Left ventricle myocardium superior (tissue), 1 donor: ENCODE measurements at places on chromosomes 4 and X. TPM values are rescaled to one million over a fixed set of nuclear protein-coding genes. Genes with fewer than 3 reads are reported as not detected.

- no peak for DNase-seq
Measured at GRCh38 chr4:55921093-55921492, 27.7 kb upstream of the CEP135 start.

Gene HMX1
- total RNA-seq: not detected

Gene GAGE1
- not detected for total RNA-seq

Gene TBC1D8B
- total RNA-seq: 1.6 TPM

GRCh38 chrX:19303256-19303880, 40.4 kb upstream of the PDHA1 start:
- peak; percentile 21 for DNase-seq

DNA sequence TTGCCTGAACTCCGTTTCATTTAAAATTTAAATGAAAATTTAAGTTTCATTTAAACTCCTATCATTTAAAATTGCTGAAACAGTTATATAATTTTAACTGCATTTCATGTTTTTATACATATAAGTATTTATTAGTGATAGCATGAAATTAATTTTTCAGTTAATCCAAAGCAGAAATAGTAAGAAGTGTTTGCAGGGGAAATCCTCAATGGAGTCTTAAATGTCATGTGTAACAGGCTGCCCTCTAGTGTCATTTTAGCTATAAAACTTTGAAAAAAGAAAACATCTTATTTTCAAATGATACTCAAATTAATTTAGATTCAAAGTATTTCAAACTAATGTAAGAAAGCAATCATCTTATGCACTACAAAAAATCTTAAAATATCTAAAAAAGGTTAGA, 27.2 kb downstream of the TAPT1 start:
- no peak for DNase-seq

DNA sequence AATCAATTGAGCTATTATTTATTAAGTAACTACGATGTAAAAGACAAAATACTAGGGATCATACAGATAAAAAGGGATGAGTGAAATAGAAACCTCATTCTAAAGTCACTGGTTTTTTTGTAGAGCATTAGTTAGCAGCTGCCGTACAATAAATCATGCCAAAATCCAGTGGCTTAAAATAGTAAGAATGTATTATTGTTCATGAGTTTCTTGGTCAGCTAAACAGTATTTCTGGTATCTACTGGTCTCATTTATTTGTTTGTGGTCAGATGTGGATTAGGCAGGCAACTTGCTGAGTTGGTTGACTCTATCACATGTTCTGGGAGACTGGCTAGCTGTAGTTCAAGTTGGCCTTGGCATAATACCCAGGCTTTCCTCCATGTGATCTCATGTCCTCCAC, 667.3 kb downstream of the GALNTL6 start:
- no peak for DNase-seq

DNA sequence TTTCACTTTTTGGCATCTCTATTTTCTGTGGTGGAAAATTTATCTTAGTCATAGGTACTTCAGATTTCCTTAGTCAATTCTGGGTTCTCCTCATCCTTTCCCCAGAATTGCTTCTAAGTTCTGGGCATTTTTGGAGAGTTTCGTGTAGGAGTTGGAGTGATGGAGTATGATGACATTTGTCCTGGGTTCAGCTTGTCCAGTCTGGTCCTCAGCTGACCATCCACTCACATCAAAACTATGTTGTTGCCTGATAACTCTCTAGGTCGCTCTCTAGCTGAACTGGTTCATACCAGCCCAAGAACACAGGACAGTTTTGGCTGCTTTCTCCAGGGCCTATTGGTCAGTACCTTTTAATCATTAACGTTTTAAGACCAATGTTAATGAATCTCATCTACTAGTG, 13.2 kb downstream of the PTTG2 start:
- no peak for DNase-seq

DNA sequence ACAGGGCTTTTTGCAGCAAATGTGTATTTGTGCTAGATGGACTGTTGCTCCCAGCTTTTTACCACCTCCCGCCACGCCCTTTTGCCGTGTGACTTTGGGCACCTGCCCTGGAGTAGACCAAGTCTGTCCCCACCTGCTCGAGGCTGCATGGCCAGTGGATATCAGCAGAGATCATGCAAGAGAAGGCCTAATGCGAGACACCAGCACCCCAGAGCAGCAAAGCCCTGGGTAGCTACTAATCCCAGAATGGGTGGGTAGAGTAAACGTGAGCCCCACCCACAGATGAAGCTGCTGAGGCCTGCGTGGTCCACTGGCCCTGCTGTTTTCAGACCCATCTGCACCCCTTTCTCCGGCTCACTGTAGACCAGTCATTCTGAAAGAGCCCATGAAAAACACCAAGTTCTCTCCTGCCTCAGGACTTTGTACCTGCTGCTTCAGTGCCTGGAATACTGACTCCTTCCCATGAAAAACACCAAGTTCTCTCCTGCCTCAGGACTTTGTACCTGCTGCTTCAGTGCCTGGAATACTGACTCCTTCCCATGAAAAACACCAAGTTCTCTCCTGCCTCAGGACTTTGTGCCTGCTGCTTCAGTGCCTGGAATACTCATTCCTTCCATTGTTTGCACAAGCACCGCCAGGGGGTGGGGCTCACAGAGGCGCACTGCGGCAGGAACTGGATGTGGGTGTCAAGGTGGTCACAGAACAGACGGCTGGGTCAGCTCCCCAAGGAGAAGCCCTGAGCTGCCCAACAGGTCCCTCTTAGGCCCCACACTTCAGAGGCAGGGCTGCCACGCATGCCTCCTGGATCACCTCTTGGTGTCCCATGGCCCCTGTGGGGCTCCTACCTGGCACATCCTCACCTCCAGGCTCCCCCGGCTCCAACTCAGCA, 5.1 kb upstream of the TNIP2 start:
- DNase-seq: no peak

Gene DGAT2L6
- not detected for total RNA-seq

- DNase-seq: no peak
Measured at GRCh38 chr4:734951-735350, 29.3 kb downstream of the PCGF3 start.

Gene GLA
- total RNA-seq: 8.0 TPM

DNA sequence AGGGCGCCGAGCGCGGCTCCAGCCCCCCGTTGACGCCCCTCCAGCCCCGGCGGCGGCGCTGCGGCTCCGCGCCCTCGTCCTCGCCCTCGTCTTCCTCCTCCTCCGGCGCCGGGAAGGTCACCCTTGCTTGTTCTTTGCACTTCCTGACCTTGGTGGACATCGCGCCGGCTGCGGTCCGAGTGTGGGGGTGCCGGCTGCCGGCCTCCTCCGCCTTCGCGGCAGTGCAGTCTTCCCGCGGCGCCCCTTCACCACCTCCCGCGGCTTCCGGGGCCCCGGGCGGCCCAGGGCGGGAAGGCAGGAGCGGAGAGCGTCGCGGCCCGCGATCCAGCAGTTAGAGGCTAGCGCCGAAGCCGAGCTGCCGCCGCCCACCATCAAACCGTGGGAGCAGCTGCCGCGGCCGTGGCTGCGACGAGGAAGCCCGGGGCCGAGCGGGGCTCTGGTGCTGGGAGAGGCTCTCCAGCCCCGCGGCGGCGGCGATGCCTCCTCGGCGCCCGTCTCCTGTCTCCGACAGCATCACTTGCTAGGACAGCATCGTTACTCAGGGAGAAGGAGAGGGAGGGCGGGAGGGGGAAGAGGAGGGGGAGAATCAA, at the start of gene TRPC3:
TRPC3 (minus strand) TSS at position 540 of the 590 bp plus-strand sequence; CDS start at position 160, 380 bp downstream.
- peak; percentile 52 for DNase-seq

Gene DIPK2B
- 20.8 TPM for total RNA-seq

Gene GUCY1B1
- total RNA-seq: 31.3 TPM

DNA sequence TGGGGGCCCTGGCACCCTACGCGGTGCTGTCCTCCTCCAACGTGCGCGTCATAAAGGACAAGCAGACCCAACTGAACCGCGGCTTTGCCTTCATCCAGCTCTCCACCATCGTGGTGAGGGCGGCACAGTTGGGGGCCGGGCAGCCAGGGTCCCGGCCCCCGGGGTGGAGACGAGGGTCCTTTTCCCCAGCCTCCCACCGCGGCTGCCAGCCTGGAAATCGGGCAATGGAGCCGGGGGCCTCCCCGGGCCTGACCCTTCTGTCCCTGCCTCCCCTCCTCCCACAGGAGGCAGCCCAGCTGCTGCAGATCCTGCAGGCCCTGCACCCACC, 13.7 kb upstream of the UBA1 start:
- no peak for DNase-seq

DNA sequence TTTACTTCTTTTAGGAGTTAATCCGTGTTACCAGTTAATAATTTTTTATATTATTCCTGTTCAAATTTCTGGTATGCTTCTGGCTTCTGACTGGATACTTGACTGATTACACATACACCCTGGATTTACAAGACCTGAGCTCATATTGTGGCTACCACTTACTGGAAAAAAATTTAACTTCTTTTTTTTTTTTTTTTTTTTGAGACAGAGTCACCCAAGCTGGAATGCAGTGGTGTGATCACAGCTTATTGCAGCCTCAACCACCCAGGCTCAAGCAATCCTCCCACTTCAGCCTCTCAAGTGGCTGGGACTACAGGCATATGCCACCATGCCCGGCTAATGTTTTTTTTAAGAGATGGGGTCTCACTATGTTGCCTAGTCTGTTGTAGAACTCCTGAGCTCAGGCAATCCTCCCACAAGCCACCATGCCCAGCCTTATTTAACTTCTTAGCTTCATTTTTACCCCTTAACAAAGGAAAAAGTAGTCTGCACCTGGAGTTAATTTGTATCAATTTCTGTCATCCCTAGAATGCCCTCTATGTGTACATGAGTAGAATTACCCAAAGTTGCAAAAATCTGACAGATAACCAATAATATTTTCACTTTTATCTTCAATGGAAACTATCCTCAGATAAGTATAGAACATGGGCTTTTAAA, 50.3 kb downstream of the TMEM165 start:
- DNase-seq: no peak

GRCh38 chr4:84392951-84393590, 106.0 kb downstream of the NKX6-1 start:
- DNase-seq: no peak

DNA sequence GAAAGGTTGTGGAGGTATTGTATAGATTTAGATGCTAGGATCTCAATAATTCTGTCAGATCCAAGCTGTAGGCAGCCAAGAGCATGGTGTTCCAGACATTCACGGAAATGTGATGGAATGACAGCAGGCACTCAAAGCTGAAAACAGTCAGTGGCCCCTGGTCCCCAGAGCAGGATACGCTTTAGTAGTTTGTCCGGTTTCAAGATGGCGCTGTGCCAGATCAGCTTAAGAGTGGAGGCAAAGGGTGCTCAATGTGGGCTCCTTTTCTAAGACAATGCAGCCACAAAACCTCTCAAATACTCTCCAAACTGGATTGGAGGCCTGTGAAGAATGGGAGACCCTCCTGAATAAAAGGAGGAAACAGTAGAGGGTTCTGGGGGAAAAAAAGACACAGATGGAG, 291.2 kb upstream of the HS3ST1 start:
- DNase-seq: peak; percentile 26

- no peak for DNase-seq
Measured at GRCh38 chr4:22339491-22339890, 176.4 kb downstream of the ADGRA3 start.

DNA sequence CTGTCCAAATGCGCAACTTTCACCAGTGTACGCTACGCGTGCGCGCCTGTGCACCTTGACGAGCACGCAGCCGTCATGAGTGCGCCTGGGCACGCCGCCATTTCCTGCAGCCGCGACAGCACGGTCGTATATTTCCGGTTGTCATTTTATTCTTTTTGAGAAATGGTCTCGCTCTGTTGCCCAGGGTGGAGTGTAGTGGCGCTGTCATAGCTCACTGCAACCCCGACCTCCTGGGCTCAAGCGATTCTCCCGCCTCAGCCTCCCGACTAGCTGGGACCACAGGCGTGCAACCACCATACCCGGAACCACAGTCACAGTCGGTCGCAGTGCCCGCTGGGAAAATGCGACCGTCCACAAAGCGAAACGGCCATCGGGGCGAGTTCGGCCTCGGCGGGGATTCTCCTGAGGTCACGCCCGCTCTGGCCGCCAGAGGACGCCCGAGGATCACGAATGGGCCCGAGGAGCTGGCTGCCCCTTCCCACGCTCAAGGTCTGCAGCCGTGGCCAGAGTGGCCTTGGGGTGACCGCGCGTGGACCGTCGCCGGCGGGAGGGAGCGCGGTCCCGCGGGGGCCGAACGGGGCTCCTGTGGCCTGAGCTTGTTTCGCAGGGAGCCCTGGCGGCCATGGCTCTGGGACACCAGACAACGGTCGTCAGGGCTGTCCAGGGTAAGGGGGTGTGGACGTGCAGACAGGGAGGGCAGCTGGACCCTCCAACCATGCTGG, 23.7 kb upstream of the PNMA3 start:
- DNase-seq: peak; percentile 85

- DNase-seq: no peak
Measured at GRCh38 chr4:107115185-107115847, 79.2 kb upstream of the DKK2 start.

Gene BEX1
- total RNA-seq: 0.50 TPM

DNA sequence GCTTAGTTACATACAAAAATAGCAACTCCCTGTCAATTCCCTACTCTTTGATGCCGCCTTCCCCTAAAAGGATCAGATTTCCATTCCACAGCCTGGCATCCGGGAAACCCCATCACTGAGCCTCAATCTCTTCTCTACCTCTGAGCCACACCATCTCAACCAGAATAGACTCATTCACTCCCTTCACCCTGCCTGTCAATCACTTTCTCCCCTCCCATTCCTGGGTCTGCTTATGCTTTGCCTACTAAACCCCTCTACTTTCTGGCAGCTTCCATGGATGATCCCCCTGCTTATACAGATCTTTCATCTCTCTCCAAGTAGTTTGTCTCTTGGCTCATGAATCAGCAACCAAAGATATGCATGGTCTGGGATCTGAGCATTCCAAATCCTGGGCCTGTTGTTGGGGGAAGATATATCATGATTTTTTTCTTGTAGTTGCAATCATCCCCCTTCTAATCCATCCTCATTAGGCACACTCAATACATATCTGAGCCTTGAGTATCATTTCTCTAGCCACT, 2.6 kb downstream of the AMER1 start:
- DNase-seq: no peak

- peak; percentile 63 for DNase-seq
Measured at GRCh38 chrX:9566150-9566621, 101.3 kb downstream of the TBL1X start.

DNA sequence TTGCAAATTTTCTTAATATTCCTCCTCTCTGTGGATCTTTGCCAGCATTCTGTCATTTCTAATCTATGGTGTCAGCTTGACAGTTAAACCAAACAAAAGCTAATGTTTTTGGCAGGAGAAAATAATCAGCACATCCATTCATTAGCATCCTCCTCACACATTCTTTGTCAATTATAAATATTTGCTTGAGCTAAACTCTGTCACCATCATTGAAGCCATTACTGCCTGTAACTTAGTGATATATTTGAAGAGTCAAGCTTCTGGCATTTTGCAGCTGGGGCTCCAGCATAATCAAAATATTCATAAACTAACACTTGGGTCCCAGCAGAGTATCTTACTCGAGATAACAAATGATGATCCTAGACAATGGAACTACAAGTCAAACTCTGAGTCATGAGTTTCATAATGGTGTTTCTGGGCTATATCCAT, 126.1 kb downstream of the EIF4E start:
- DNase-seq: no peak

Gene FREM3
- not detected for total RNA-seq

Gene IGSF1
- total RNA-seq: 2.6 TPM

Gene SPACA5
- not detected for total RNA-seq

Gene CT45A2
- not detected for total RNA-seq

Gene FGFBP1
- total RNA-seq: not detected
